H9 (cell line): ENCODE measurements at places on chromosomes 2 and 18.

- DNase-seq, result no peak
Observed at GRCh38 chr2:122236152-122236874, 480.9 kb downstream of the TSN start.

GRCh38 chr2:34239511-34239910 is 640.4 kb upstream of the FAM98A start:
- DNase-seq, result no peak

DNA sequence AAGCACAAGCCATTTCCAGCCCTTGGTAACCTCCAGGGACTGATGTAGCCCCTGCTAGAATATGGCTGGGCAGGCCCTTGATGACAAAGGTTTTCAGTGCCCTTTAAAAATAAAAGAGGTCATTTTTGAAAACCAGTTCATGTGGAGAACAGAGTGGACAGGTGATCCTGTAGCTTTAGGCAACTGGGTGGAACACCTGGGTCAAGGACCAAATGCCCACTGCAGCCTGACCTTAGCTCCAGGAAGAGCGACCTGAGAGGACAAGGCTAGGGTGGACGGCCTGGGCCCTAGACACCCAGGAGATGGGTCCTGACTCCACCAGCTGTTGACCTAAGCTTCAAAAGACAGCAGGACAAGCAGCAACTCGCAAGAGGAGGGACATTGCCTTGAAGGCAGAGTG is 116.6 kb downstream of the LIPG start:
- DNase-seq, result no peak

- DNase-seq, result no peak
Observed at GRCh38 chr2:239793836-239794235, 231.3 kb downstream of the NDUFA10 start.

DNA sequence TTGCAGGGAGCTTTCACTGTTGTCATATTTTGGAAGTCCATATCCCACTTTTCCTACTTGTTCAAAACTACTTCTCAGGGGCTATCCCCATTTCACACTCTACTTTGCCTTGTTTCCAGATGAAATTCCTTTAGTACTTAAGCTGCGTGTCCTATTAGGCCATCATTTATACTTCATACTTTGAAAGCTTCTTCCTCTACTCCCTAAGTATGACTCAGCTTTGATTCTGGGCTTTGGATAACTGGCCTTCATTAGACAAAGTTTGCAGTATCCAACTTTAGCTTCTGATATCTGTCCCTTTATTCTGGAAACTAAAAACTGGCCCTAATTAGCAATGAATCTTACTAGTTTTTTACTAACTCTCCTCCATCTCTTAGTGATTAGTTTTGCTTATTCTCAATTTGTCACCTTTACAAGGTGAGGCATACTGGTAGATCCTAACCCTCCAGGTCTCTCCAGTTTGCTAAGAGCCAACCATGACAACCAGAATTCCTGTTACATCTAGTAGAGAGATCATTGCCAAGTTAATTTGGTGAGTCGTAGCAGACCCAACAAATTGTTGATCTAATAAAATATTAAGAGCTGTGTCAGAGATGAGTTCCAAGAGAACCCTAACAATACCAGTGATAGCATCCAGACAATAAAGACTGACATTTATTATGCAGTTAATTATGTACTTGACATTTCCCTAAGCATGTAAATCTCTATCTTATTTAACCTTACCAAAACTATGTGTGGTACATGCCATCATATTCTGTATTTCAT is 31.2 kb upstream of the ITGAV start:
- DNase-seq, result no peak

DNA sequence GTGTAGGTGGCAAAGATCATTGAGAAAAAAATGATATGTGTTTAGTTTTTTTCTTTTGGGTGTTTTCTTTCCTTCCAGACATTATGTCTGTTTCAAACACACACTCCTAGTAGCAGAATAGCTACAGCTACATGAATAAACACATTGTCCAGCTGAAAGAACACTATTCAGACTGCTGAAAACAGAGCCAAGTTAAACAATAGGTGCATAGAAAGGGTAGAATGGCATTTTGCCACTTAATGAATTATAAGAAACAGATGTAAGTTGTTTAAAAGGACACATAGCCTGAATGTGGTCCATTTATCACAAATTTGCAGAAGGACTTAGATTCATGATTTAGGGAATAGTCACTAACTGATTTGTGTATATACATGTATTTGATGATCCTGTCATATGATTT is 20.1 kb downstream of the CTLA4 start:
- no peak for DNase-seq

GRCh38 chr2:205744074-205744591 is 61.8 kb downstream of the NRP2 start:
- DNase-seq, result no peak

GRCh38 chr18:5142131-5142530 is 54.9 kb downstream of the AKAIN1 start:
- DNase-seq, result no peak
